ENCODE measurements at places on chromosomes 5 and 9.

- no peak for DNase-seq
Measured at GRCh38 chr5:33311893-33312292, 128.9 kb upstream of the TARS1 start.

DNA sequence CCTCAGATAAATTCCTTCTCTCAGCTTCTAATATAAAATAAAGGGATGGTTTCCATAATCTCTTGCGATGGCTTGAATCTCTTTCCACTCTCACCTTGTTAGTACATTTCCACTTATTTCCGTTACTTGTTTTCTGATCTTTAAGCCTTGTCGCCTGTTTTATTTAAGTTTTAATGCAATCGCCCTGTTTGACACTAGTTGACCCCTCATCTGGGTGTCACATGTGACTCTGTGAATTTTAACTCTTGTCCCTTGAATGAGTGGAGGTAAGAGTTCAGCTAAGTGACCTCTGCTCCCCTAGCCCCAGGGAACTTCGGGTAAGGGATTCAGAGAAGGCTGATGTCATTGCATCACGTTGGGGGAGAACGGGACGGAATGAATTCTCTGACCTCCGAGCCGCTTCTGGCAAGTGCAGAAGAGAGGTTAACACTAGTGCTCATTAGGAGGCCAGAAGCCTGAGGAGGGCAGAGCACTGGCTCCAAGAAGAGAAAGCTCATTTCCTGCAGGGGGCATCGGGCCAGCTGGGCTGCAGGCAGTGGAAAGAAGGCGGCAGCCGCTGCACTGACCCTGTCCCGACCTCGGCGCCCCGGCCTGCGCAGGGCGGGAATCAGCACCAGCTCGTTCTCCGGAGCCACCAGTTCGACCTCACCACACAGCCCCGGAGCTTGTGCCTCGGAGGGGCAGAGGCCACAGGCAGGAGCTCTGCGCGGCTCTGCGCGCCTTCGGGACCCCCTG is 569 bp downstream of the HINT2 start:
- no peak for DNase-seq

DNA sequence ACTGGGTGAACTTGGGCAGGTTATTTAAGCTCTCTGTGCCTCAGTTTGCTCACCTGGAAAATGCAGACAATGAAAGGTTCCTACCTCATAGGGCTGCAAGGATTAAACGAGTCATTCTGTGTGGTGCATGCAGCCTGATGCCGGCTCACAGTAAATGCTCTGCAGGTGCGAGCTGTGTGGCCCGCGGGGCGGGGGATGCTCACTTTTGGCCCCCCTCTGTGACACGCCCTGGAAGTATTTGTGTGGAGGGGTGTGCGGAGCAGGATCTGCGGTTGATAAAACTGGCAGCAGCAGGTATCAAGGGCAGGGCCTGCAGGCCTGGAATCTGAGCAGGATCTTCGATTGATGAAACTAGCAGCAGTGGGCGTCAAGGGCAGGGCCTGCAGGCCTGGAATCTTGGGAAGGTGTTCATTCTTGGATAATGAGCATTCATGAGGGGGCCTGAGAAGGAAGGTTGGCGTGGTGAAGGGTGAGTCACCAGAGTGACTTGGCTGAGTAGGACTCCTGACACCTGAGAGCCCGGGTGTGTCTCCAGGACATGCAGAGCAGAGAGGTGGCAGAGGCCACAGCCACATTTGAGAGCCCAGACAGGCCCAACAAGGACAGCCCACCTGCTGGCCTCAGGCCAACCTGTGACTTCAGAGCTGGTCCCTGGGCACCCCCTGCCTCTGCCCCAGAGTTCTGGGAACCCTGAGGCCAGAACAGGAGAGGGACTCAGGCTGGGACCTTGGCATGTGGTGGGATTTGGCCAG is 11.9 kb downstream of the UNC5A start:
- DNase-seq: no peak

- no peak for DNase-seq
Measured at GRCh38 chr5:16749626-16750025, 132.8 kb upstream of the RETREG1 start.

GRCh38 chr9:37187713-37188439 is 67.5 kb downstream of the ZCCHC7 start:
- DNase-seq: no peak

DNA sequence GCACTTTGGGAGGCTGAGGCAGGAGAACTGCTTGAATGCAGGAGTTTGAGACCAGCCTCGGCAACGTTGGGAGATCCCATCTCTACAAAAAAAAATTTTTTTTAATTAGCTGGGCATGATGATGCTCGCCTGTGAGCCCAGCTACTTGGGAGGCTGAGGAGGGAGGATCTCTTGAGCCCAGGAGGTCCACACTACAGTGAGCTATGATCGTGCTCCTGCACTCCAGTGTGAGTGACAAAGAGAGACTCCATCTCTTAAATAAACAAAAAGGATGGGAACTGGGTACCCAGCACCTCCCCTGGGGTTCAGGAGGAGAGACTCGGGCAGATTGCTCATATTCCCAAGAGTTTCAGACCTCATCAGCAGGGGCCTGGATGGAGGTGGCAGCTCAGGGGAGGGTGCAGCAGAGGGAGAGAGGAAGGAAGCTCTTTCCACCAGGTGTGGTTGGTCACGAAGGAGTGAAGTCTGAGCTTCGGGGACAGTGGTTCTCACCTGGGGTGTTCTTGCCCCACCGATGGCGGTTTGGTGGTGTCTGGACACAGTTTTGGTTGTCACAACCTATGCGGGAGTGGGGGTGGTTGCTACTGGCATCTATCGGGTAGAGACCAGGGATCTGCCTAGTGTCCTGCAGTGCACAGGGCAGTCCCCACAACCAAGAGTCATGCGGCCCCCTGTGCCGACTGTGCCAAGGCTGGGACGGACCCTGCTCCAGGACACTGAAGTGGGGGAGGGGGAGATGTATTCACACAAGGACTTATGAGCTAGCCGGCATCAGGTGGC is 72.7 kb downstream of the ANKRD33B start:
- DNase-seq: no peak

DNA sequence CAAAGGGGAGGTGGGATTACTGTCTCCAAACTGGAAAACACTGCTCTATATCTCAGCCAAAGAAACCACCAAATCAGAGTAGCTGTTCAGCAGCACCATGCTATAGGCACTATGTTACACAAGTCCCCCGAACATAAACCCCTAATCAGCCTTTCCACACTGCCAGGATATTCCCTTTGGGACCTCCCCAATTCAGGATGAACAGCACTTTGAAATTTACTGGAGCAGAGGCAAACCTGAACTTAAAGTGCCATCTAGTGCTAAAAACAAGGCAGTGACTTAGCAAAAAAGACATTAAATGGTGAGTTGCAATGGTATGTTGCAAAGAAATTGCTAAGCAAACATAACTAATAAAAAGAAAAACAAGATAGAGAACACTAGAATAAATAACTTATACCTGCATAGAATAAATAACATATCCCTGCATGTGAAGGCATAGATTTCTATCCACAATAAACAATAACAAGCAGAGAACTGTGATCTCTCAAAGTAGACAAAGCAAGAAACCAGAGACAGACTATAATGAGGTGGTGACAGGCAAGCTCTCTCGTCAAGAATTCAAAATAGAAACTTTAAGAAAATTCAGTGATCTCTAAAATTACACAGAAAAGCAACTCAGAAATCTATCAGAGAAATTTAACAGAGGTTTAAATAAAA is 584.4 kb upstream of the ACO1 start:
- DNase-seq: no peak

DNA sequence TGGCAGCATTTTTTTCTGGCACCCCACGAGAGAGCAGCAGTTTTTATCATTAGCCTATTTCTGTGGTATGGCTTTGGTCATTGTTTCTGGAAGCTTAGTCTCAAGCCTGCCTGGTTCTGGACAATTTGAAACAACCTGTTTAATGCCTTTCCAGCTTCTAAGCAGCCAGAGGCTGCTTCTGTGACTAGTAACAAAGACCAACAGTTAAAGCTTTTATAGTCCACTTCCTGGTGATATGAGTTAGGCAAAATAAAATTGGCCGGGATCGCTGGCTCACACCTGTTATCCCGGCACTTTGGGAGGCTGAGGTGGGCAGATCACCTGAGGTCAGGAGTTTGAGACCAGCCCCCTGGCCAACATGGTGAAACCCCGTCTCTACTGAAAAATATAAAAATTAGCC is 24.0 kb downstream of the LYRM7 start:
- DNase-seq: no peak

DNA sequence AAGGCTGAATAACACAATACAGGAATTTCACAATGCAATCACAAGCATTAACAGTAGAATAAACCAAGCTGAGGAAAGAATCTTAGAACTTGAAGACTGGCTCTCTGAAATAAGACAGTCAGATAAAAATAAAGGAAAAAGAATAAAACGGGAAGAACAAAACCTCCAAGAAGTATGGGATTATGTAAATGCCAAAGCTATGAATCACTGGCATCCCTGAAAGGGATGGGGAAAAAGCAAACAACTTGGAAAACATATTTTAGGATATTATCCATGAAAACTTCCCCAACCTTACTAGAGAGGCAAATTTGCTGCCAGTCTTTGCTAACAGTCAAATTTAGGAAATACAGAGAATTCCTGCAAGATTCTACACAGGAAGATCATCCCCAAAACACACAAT is 157.9 kb downstream of the ALDH1A1 start:
- DNase-seq: no peak

- DNase-seq: no peak
Measured at GRCh38 chr5:96601200-96601599, 61.0 kb upstream of the CAST start.

DNA sequence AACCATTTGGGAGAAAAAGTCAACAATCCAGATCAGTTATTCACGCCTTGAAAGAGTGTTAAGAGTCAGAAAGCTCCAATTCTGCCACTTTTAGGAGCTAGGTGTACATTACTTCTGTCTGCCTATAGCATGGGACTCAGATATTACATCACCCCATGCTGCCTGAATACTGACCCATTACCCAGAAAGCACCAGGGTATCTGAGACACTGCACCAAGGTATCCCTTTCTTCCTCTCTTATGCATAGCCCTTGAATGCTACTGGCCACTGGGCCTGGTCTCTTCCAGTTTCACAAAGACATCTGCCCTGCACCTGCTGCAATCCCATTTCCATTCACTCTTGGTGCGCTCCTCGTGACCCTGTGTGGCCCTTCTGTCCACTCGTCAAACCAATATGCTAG is 2.6 kb downstream of the STRBP start:
- DNase-seq: no peak

DNA sequence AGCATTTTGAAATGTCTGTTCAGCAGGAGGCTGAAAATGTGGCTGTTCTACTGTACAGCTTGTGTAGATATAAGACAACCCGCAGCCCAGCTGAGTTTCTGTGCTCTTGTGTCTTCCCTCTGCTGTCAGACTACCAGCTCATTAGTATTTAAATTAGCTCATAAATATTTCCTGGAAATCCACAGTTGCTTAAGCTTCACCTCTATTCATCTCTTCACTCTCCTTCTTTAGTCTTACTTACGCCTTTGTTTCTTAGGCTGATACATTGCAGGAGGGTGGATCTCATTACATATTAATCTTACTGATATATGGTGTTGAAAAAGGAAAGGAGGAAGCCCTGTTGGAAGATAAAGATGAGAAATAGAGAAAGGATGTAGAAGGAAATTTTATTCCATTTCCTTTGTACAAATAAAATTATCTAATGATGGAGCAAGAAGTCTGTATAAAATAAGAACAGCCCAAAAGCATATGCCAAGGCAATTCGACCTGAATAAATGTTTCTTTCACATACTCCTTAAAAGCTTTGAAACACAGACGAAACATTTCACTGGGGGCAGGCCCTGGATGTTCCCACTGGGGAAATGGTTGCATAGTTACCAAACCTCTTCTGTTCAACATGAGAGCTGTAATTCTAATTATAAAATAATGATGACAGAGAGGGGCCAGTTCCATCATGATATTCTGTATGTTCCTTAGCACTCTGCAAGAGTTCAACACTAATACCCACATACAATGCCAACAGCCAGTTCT is 111.8 kb upstream of the APC start:
- no peak for DNase-seq

GRCh38 chr9:72454871-72455491 is 66.4 kb upstream of the TMC1 start:
- DNase-seq: no peak

DNA sequence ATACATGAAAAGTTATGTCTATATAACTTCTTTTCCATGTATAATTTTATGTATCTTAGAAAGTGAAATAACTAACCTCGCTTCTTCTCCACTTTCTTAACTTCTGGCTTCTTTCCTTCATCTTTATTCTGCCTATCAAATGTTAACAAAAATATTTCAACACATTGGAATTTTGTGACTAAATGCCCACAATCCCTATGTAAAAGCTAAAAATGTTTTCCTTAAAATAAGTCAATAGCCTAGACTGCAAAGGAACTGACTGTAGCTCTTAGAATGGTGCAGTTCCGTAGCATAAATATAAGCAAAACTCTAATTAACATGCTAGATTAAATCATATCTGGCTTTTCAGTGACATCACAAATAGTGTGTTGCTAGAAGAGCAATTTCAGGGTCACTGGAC is 40.9 kb downstream of the PSIP1 start:
- DNase-seq: no peak

- DNase-seq: no peak
Measured at GRCh38 chr5:20020247-20020646, 32.2 kb upstream of the CDH18 start.

DNA sequence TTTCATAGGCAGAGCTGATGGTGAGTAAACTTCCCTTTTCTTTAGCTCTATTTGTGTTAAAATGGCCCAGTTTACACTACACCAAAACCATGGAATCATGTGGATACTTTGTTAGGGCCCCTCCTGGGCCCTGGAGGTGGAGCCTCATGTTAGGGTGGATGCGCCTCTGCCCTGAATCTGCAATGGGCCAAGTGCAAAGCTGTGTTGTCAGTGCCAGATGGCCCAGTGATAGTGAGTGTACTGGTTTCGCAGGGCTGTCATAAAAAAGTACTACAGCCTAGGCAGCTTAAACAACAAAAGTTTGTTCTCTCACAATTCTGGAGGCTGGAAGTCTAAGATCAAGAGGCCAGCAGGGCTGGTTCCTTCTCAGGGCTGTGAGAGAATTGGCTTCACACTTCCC is 64.8 kb downstream of the HSPA4 start:
- no peak for DNase-seq

- DNase-seq: no peak
Measured at GRCh38 chr5:111779922-111780292, 22.9 kb upstream of the NREP start.

DNA sequence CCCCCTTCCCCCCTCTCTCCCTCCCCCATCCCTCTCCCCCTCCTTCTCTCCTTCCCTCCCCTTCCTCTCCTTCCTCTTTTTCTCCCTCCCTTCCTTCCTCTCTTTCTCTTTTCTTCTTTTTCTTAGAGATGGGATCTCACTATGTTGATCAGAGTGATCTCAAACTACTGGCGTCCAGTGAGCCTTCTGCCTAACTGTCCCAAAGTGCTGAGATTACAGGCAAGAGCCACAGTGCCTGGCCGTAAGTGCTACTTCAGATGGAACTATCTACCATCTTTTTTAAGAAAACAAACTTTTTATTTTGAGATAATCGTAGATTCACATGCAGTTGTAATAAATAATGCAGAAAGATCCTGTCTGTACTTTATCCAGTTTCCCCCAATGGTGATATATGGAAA is 6.3 kb downstream of the RCL1 start:
- no peak for DNase-seq

- no peak for DNase-seq
Measured at GRCh38 chr5:3056866-3057265, 305.4 kb upstream of the IRX2 start.

Measured in amygdala (tissue), 56 donors.